ENCODE measurements at places on chromosomes 1 and 21.

DNA sequence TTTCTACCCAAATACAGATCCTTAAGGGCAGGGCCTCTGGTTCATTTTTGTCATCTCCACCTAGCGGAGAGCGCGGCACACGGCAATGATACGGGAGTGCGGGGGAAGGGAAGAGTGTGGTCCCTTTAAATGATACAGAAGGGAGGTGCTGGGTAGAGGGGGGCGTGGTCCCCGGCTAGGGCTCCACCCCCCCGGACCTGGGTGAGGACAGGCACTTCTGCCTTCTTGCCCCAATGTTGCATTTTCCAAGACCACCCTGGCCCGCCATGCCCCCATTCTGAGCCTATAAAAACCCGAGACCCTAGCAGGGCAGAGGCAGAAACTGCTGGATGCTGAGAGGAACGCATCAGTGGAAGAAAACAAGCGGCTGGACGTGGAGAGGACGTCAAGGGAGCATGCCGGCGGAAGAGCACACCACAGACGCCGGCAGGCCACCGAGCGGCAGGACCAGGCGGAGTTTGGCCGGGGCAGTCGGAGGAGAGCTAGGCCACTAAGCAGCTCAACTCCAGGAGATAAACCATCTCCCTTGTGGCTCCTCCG is 30.0 kb downstream of the LRRC3 start:
- peak; percentile 47 for DNase-seq

GRCh38 chr1:204769997-204770396 is 84.5 kb upstream of the LRRN2 start:
- no peak for DNase-seq

GRCh38 chr1:224623743-224624333 is 7.7 kb downstream of the CNIH3 start:
- DNase-seq, result peak; percentile 92

GRCh38 chr1:30637183-30637980 is 86.0 kb downstream of the MATN1 start:
- no peak for DNase-seq
